ENCODE measurements at places on chromosomes 12 and 14.
A peak's percentile ranks its signal among the peaks of the same experiment; 100 is the strongest.

- peak; percentile 59 for DNase-seq
Measured at GRCh38 chr12:127108360-127109215, 1158.4 kb upstream of the TMEM132C start.

DNA sequence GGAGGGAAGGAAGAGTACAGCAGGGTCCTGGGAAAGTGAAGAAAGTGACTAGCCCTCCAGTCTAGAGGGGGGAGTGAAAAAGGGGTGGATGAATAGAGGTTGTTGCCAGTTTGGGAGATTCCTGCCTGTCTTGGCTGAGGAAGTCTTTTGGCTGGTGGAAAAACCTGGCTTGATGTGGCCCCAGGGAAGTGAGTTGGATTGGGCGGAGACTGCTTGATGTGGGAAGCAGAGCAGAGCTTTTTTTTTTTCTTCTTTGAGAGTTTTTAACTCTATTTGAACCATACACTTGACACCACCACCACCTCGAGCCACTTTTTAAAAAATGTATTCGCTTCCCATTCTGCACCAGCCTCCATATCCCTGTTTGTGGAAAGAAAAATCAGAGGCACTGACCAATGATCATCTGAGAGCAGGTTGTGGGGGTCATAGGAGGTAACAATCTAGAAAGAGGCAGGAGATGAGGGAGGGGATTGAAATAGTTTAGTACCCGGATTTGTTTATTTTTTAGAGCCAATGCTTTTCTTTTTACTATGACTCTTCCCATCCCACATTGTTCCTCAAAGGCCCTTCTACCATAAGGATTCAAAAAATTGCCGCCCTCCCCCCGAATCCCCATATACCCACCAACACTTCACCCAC, 690 bp upstream of the DTX3 start:
- peak; percentile 46 for DNase-seq

- DNase-seq = no peak
Measured at GRCh38 chr12:85244561-85244960, 35.5 kb upstream of the ALX1 start.

DNA sequence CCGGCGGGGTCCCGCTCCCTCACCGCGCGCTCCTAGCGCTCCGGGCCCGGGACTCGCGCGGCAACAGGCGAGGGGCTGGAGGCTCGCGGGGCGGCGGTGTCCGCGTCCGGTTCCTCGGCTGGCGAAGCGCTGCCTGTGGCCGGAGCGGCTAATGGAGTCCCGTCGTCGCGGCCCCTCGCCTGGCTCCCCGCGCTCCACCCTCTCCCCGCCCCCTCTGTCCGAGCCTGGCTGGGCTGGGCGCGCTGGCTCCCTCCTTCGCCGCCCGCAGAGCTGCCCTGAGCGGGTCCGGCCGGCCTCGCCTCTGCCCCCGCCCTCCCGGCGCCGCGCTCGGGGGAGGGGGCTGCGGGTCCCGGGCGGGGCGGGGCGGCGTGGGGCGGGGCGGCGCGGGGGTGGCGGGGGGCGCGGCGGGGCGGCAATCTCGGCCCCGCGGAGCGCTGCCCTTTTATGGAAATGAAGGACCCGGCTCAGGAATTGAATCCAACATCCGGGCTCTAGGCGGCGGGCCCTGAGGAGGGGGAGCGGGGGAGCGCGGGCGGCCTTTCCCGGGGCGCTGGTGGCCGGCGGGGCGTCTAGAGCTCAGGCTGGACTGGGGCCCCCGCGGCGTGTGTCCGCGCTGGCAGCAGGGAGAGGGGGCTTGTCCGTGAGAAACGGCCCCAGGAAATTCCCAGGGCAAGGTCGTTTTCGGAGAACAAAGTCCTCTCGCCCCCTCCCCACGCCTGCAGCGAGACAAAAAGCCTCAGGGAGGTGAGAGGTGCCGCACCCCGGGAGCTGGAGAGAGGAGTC, at the start of gene FERMT2:
TSS of gene FERMT2 (minus strand) at position 153 of the 783 bp plus-strand sequence. CDS start 482 bp downstream, outside the sequence.
- DNase-seq = peak; percentile 93

- DNase-seq = no peak
Measured at GRCh38 chr12:100995201-100995600, 200.6 kb downstream of the ANO4 start.

GRCh38 chr12:47087088-47087688, 7.4 kb upstream of the AMIGO2 start:
- peak; percentile 82 for DNase-seq

- DNase-seq = no peak
Measured at GRCh38 chr14:48963231-48963790, 622.9 kb downstream of the RPS29 start.

DNA sequence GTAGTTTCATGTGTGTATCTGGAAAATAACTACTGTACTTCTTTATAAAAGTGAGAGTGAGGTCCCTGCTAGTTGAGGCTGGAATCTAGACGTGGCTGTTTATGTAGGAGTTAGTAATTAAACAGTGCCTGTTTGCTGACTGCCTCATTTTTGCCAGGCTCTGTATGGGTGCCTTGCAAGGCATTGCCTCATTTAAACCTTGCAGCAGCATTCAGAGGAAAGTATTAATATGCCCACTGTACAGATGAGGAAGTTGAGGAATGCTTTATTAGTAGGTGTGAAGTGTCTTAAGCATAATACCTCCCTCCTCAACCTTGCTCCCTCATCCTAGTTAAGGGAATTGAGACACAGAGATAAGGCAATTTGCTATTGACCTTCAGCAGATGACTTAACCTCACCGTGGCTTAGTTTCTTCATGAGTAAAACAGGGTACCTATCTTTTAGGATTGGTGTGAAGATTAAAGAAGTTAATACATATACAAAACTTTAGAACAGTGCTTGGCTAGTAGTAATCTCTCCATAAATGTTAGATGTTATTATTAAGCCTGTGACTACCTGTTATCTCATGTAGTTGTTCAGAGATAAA, 28.7 kb downstream of the PPM1A start:
- DNase-seq = no peak

- DNase-seq = no peak
Measured at GRCh38 chr12:106418970-106419369, 61.4 kb downstream of the POLR3B start.

DNA sequence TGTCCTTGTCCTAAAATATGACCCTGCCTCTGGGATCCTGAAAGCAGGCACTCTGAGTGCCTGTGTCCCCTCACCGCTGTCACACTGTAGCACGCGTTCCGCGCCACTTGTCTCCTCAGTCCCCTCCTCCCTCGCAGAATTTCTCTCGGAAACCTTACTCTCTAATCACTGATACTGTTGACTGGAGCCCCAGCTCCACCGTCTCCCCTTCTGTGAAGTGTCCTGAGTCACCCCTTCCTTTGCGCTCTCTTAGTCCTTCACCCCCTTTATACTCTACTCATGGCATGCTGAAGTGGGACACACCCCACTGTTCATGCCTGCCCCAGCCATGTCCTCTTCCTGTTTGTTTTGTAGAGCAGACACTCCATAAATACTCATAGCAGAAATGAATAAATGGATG, 104.7 kb downstream of the ZNF664 start:
- DNase-seq = no peak

GRCh38 chr14:100454437-100454836, 131.3 kb downstream of the SLC25A47 start:
- no peak for DNase-seq
